ENCODE measurements at places on chromosomes 2 and 18.
A peak's percentile ranks its signal among the peaks of the same experiment; 100 is the strongest.

- no peak for DNase-seq
These were observed 238.3 kb downstream of the LOXHD1 start for GRCh38 chr18:46418663-46419260.

- DNase-seq, result no peak
These were observed 122.3 kb downstream of the HNMT start for GRCh38 chr2:138086576-138086975.

GRCh38 chr18:47749600-47749973 lies 180.9 kb downstream of the SMAD2 start:
- DNase-seq, result no peak

- DNase-seq, result no peak
These were observed 37.2 kb downstream of the MTERF4 start for GRCh38 chr2:241064802-241065354.

DNA sequence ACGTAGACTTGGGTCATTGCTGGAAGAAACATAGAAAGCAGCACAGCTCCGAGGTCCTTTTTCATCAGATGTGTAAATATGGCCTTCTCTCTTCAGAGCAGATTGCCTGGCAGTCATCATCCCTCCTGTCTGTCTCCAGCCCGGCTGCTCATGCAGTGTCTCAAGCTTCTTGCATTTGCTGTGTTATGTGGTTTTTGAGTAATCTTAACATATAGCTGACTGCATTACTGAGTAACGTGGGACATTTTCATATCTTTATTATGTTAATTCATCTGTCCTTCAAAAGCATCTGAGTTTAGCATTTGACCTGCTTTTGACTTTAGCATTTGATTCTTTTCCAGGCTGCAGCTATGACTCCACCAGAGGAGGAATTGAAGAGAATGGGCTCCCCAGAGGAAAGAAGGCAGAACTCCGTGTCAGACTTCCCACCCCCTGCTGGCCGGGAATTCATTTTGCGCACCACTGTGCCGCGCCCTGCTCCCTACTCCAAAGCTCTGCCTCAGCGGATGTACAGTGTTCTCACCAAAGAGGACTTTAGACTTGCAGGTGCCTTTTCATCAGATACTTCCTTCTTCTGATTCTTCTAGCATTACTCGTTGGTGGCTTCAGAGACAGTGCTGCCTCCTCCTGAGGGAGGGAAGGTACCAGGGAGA lies 116.2 kb downstream of the RAB3GAP1 start:
- DNase-seq, result no peak

DNA sequence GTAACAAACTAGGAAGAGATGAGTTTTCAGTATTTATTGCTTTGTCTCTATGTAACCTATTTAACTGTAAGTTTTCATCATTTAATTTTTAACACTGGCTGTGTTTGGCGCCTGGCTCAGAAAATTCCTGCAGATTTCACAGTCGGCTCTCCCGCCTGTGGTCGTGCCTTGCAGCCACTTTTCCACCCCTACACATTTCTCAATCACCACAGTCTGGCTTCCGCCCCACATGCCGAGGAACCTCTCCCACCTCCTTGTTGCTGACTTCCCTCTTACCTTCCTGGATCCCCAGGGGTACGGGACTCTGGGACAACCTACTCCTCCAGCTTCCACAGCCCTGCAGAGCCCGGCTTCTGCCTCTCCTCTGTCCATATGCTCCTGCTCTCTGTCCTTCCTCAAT lies 41.6 kb upstream of the MGAT4A start:
- no peak for DNase-seq

GRCh38 chr18:31586616-31587015 lies 5.1 kb upstream of the TTR start:
- no peak for DNase-seq

GRCh38 chr2:118371515-118371914 lies 283.2 kb downstream of the INSIG2 start:
- no peak for DNase-seq

GRCh38 chr2:85850451-85850850 lies 38.3 kb downstream of the ST3GAL5 start:
- DNase-seq, result no peak

- no peak for DNase-seq
These were observed 674.9 kb downstream of the NYAP2 start for GRCh38 chr2:226074391-226074790.

GRCh38 chr2:42854207-42854818 lies 61.9 kb upstream of the HAAO start:
- DNase-seq, result no peak

DNA sequence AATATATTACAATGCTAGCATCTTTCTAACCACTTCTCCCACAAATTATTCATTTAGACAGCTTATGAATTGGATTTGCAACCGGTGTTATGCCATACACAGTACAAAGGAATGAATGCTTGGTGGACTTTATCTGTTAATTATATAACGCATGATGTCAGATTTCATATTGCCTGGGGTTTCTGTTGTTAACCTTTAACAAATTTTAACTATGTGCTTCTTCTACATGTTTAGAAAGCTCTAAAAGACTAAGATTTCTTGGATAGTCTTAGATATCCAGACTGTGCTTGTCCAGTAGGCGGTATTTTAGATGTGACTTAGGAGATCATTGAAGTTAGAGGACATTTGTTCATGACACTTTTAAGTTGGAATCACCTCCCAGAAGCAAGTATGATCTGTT lies 976.3 kb downstream of the TMEM182 start:
- DNase-seq, result no peak

DNA sequence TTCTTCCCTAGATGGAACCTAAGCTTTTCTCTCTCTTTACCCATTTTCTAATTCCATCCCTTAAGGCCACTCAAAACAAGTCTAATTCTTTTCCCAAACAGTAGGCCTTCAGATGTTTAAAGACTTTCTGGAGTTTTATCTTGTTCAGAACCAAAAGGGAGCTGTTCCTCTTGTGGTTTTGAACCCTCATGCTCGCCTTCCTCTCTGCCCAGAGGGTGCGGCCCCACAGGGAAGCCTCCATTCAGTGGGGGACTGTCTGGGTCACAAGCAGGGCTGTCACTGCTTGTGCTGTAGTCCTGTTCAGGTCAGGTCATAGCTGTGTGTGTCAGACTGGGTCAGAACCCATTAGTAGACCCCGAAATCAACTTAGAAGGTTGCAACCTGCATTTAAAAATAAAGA lies 56.5 kb downstream of the TET3 start:
- no peak for DNase-seq

GRCh38 chr2:174493549-174494331 lies 6.9 kb upstream of the GPR155 start:
- DNase-seq, result peak; percentile 21

DNA sequence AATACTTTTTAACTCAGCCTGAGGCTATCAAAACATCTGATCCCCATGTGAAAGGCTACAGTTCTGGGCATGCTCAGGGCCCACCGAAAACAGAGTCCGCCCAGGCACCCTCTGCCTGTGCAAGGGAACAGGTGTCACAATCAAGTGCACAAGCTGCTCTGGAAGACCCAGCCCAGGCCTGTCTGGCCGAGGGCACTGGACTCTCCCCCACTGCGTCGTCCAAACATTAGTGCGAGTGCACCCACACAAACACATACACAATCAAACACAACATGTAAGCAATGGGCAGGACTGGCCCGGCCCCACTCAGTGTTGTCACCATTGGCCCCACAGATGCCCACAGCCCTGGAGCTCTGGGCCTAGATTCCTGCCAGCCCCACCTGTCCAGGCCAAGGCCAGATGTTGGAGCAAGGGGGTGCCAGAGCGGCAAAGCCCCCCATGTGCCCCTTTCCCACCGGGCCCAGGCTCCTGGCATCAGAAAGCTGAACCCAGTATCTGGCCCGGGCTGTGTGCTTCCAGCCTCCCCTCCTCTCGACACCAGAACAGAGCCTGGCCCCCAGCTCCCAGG lies 617 bp upstream of the ALPG start:
- no peak for DNase-seq

DNA sequence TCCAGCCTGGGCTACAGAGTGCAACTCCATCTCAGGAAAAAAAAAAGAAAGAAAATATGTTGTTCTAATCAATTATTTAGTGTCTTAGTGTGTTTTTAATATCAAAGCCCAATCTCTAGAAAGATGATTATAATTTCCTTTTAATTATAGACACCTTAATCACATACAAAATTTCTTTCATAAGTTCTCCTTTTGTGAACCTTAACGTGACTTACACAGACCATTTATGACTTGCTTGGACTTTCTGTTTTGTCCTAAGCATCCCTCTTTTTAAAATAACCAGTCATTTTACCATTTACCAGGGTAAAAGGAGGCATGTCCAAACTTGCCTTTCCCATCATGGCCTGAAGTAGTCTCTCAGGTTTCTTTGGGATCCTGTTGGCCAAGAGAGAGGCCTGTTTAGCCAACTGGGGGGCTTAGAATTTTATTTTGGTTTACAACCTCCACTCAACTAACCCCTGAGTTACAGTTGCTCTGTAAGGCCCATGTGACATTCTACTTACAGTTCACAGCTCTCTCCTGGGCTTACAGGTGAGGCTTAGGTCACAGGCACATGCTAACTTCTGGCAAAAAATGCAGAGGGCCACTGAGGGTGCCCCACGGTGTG lies 23.9 kb upstream of the GPR155 start:
- no peak for DNase-seq

- peak; percentile 75 for DNase-seq
These were observed at the start of gene ZBTB14 for GRCh38 chr18:5295231-5295920. ZBTB14 (minus strand) TSS chr18:5295726; CDS start chr18:5293246, 2,480 bp downstream.

DNA sequence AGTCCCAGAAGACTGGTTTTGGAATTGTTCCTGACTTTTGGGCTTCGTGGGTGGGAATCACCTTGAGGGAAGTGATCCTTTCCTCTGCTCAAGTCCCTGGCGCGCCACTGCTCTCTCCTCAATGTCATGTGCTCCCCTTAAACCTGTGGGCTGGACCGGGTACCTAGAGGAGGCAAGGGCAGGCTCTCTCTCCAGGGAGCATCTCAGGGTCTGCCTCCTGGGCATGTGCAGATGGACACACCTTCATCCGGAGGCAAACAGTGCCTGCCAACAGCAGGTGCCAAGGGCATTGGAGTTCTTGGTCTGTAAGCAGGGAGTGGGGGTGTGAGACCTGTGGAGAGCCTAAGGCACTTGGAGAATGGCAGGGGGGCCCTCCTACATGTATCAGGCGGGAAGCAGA lies 142.6 kb downstream of the INHBB start:
- no peak for DNase-seq

GRCh38 chr18:415617-416612 lies 84.6 kb downstream of the COLEC12 start:
- no peak for DNase-seq

GRCh38 chr18:6576718-6577375 lies 152.7 kb upstream of the ARHGAP28 start:
- DNase-seq, result no peak

- no peak for DNase-seq
These were observed 32.7 kb upstream of the HPCAL1 start for GRCh38 chr2:10269711-10270610.

DNA sequence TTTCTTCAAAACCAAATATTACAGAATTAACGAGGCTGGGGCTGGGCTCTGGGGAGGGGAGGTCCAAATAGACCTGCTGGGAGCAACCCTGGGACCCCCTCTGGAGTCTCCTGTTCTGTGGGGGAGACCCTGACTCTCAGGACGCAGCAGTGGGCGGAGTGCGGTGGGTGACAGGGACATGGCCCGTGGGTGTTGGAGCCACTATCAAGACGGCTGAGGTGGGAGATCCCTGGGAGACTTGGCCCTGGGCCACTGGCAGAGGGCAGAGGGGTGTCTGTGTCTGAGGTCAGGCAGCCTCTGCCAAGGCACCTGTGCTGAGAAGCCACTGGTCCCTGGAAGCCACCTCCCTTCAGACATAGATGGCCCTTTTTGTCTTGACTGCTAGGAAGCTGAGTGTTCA lies 79.5 kb upstream of the CTDP1 start:
- DNase-seq, result no peak

- DNase-seq, result no peak
These were observed 41.3 kb downstream of the LOXHD1 start for GRCh38 chr18:46615720-46616119.

GRCh38 chr2:76019128-76019527 lies 308.4 kb upstream of the GCFC2 start:
- no peak for DNase-seq

DNA sequence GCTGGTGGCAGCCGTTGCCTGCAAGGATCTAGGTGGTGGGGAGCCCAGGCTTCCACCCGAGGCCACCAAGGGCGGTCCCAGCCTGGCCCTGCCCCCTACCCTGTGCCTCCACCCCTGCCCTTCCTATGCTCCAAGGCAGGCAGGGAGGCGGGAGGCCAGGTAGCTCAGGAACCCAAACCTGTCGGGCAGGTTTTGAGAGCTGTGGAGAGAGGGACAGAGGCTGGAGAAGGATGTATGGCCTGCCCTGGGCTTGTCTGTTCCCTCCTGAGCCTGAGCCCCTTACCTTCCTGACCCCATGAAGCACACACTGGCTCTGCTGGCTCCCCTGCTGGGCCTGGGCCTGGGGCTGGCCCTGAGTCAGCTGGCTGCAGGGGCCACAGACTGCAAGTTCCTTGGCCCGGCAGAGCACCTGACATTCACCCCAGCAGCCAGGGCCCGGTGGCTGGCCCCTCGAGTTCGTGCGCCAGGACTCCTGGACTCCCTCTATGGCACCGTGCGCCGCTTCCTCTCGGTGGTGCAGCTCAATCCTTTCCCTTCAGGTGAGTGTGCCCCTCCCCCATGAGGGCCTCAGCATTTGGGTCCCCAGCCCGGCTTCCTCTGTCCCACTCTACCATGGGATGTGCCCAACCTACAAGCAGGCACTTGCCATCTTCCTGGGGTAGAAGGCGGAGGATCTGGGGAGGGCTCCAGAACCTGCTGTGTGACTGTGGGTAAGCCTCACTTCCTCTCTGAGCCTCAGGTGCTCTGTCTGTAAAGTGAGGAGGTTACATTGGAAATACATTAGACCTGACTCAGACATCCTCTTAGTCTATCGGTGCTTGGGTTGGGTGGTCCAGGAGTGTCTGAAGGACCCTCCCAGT lies at the start of gene PROM2:
Gene PROM2 (plus strand): TSS at position 159 of the 860 bp plus-strand sequence. CDS start 137 bp downstream, at position 296.
- DNase-seq, result no peak

GRCh38 chr18:28974504-28974903 lies 797.6 kb upstream of the CDH2 start:
- DNase-seq, result no peak

GRCh38 chr2:36329746-36330472 lies 25.7 kb upstream of the CRIM1 start:
- no peak for DNase-seq

GRCh38 chr2:80002568-80003157 lies 301.9 kb downstream of the LRRTM1 start:
- no peak for DNase-seq

DNA sequence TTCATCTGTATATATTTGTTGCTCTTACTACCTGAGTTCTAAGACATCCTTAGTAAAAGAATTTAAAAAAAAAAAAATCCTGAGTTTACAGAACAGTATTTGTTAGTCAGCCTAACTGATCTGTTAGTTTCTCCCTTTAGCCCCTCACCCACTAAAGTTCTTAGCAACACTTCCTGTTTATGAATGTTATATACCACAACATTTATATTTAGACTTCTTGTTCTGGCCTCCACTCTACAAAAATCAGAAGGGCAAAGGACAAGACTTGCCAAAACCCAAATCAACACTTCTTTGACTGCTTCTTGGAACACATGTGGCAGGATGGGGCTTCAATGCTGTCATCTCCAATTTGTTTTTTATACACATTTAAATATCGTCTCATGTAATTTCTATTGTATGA lies 71.1 kb downstream of the MGAT5 start:
- DNase-seq, result peak; percentile 59

- DNase-seq, result no peak
These were observed 143.0 kb upstream of the CYP1B1 start for GRCh38 chr2:38218995-38219394.

GRCh38 chr18:49023938-49024803 lies 73.4 kb upstream of the SMAD7 start:
- no peak for DNase-seq

GRCh38 chr18:79856119-79857007 lies 58.6 kb downstream of the KCNG2 start:
- DNase-seq, result no peak
